ENCODE measurements at places on chromosomes 5 and 9. TPM values are rescaled to one million over a fixed set of nuclear protein-coding genes. Genes with fewer than 3 reads are reported as not detected.

ACTBL2 gene
- 0.12 TPM for total RNA-seq

PCDHB15 gene
- total RNA-seq: 5.3 TPM

PCDHGA7 gene
- 6.1 TPM for total RNA-seq

MEF2C gene
- total RNA-seq: 36.1 TPM

FYB1 gene
- 1.8 TPM for total RNA-seq

LCN9 gene
- not detected for total RNA-seq

RANBP3L gene
- total RNA-seq: 1.7 TPM

CATSPER3 gene
- 0.44 TPM for total RNA-seq

OBP2B gene
- total RNA-seq: not detected

GFI1B gene
- 0.35 TPM for total RNA-seq

DNA sequence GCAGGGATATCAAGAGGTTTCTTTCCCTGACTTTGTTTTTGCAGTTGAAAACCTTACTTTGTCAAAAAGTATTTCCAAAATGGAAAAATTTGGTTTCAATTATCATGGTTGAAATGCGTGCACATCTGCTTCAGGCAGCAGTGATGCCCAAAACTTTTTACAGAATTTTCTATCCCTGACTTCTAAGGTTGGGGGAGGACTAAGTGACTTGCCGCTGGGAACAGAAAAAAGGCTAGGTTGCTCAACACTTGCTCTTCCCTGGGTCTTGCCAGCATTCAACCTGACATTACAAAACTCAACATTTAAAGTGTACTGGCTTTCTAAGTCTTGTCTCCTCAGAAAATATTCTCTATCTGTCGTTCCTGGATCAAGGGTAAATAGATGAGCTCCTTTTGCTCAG lies 4.7 kb downstream of the KLHL3 start:
- no peak for DNase-seq
- no peak overlapping the region for H3K4me3 ChIP-seq
- no peaks in the 10 kb centered on the region for H3K4me1 ChIP-seq
- no peaks in the 10 kb centered on the region for H3K36me3 ChIP-seq

GRCh38 chr5:110321117-110321516 lies 405.4 kb downstream of the TMEM232 start:
- no peak overlapping the region for H3K27ac ChIP-seq
- no peak for DNase-seq
- no peak overlapping the region for H3K4me3 ChIP-seq
- no peaks in the 10 kb centered on the region for H3K27me3 ChIP-seq
- H3K4me1 ChIP-seq: no peaks in the 10 kb centered on the region

GRCh38 chr5:128949847-128950546 lies 15.3 kb upstream of the SLC27A6 start:
- H3K4me1 ChIP-seq: no peaks in the 10 kb centered on the region
- H3K4me3 ChIP-seq: no peak overlapping the region
- no peaks in the 10 kb centered on the region for H3K36me3 ChIP-seq
- no peak for DNase-seq

- no peak for DNase-seq
- H3K27me3 ChIP-seq: no peaks in the 10 kb centered on the region
- no peak overlapping the region for H3K4me3 ChIP-seq
- no peaks in the 10 kb centered on the region for H3K36me3 ChIP-seq
- H3K4me1 ChIP-seq: no peaks in the 10 kb centered on the region
These were observed 31.2 kb downstream of the BNIP1 start for GRCh38 chr5:173175523-173175922.

GRCh38 chr5:15002173-15002572 lies 130.6 kb upstream of the ANKH start:
- H3K27me3 ChIP-seq: no peaks in the 10 kb centered on the region
- no peaks in the 10 kb centered on the region for H3K4me1 ChIP-seq
- H3K27ac ChIP-seq: no peak overlapping the region
- H3K4me3 ChIP-seq: no peak overlapping the region
- H3K36me3 ChIP-seq: no peaks in the 10 kb centered on the region

- no peaks in the 10 kb centered on the region for H3K36me3 ChIP-seq
- H3K27ac ChIP-seq: no peak overlapping the region
- no peaks in the 10 kb centered on the region for H3K27me3 ChIP-seq
- no peak overlapping the region for H3K4me3 ChIP-seq
These were observed 68.3 kb downstream of the SHB start for GRCh38 chr9:38000735-38001134.

GRCh38 chr5:135465391-135466122 lies 13.4 kb upstream of the TIFAB start:
- DNase-seq: no peak
- H3K27me3 ChIP-seq: no peaks in the 10 kb centered on the region
- H3K4me3 ChIP-seq: no peak overlapping the region
- no peak overlapping the region for H3K27ac ChIP-seq
- H3K36me3 ChIP-seq: no peaks in the 10 kb centered on the region

- DNase-seq: no peak
- no peaks in the 10 kb centered on the region for H3K27me3 ChIP-seq
- no peak overlapping the region for H3K27ac ChIP-seq
- H3K4me3 ChIP-seq: no peak overlapping the region
- H3K4me1 ChIP-seq: peaks cover 31% of the 10 kb centered on the region
These were observed 1.8 kb downstream of the RNF130 start for GRCh38 chr5:180069589-180070247.

- H3K27ac ChIP-seq: no peak overlapping the region
- DNase-seq: no peak
- no peaks in the 10 kb centered on the region for H3K36me3 ChIP-seq
- no peaks in the 10 kb centered on the region for H3K27me3 ChIP-seq
These were observed 320.1 kb downstream of the AGTPBP1 start for GRCh38 chr9:85421641-85422040.

GRCh38 chr9:90789862-90790261 lies 11.8 kb upstream of the SYK start:
- H3K27me3 ChIP-seq: no peaks in the 10 kb centered on the region
- no peak for DNase-seq
- H3K36me3 ChIP-seq: no peaks in the 10 kb centered on the region
- H3K4me3 ChIP-seq: no peak overlapping the region

GRCh38 chr5:144473650-144474049 lies 303.0 kb downstream of the KCTD16 start:
- DNase-seq: no peak
- H3K27ac ChIP-seq: no peak overlapping the region
- H3K4me1 ChIP-seq: no peaks in the 10 kb centered on the region
- H3K27me3 ChIP-seq: no peaks in the 10 kb centered on the region

DNA sequence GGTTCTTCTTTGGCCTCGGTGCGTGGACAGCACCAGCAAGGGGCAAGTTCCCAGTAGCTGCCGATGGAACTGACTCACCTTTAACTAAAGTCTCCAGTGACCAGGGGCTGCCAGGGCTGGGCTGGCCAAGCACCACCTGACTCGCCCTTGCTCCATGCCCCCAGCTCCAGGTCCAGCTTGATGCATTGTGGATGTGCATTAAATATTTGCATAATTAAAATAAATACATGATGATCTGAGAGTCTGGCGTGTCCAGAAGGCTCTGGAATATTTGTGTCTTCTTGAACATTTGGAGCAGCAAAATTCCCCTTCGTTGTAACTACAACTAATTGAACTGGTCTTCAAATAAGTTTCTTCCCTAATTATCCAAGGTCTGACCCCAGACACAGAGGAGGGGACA lies 9.5 kb upstream of the PRDM12 start:
- no peaks in the 10 kb centered on the region for H3K36me3 ChIP-seq
- no peak for DNase-seq
- H3K4me1 ChIP-seq: no peaks in the 10 kb centered on the region
- H3K27me3 ChIP-seq: peaks cover 6% of the 10 kb centered on the region
- H3K27ac ChIP-seq: no peak overlapping the region

DNA sequence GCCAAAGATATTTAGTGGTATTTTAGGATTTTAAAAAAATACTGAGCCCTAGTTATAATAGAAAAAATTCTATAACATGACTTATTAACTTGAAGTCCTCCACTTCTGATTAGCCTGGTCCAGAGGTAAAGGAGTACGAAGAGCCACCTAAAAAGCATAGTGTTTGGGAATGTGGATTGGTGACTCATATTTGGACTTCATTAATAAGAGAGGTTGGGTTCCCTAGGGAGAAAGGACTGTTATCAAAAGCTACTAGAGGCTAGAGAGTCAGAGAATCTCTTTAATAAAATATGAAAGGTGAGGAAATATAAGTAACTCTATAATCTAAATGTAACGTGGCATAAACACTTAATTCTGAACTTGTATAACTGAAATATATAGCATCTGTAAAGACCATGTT lies 180.7 kb upstream of the TARS1 start:
- no peaks in the 10 kb centered on the region for H3K27me3 ChIP-seq
- no peak overlapping the region for H3K27ac ChIP-seq
- H3K36me3 ChIP-seq: no peaks in the 10 kb centered on the region
- DNase-seq: no peak
- no peak overlapping the region for H3K4me3 ChIP-seq
- H3K4me1 ChIP-seq: no peaks in the 10 kb centered on the region

DNA sequence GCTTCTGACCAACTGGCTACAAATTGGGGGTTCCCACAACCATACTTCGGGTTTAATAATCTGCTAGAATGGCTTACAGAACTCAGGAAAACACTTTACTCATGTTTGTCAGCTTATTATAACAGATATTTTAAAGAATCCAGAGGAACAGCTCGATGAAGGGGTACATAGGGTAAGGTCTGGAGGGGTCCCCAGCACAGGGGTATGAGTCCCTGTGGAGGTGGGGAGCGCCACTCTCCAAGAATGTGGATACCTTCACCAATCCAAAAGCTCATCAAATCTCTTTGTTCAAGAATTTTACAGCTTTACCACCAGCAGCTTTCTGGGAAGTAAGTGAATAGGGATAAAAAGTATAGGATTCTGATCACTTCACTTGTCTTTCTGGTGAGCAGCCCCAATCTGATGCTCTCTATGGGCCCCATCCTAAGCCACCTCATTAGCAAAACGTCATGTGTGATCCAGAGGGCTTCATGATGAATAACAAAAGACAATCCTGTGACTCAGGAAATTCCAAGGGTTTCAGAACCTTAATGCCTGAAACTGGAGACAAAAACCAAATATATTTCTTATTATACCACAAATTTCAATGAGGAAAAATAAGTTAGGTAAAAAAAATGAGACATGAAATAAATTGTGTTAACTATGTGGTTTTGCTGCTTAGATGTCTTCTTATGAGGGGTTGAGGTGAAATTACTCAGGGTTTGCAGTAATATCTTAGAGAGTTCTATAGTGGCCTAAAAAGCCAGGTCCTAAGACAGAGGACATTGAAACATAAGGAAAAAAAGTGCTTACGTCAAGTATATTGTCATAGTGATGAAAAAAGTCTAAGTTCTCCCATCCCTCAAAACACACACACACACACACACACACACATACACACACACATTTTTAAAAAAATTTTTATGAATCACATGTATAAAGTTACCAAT lies 290.5 kb downstream of the ANXA1 start:
- no peak overlapping the region for H3K4me3 ChIP-seq
- H3K4me1 ChIP-seq: no peaks in the 10 kb centered on the region

DNA sequence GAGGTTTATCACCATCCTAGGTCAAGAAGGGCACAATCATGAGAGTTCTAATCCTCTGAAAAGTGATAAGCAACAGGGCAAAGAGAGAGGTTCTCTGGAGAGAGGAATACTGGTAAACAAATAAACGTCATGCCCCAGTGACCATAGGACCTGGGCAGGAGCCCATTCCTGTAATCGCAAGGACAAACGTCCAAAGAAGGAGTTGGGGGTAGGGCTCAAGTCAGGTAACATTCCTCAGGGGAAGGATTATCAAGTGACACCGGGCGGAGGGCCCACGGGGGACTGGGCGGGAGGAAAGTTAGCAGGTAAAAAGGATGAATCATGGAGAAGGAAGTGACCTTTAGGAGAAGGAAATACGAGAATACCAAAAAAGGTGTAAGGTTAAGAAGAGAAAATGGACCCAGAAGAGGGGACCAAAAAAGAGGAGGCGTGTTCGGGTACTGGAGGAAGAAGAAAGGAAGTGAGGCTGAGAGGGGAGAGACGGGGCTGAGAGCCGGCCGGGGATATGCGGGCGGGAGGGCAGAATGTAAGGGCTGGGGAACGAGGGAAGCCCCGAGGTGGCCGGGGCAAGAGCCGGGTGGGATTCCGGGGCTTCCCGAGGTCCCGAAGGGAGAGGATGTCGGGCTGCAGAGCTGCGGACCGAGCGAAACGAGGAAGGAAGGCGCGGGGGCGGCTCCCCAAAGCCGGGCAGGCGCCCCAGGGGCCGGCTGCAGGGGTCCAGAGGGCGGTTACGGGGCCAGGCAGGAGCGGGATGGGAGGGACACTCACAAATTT lies 583 bp downstream of the DIAPH1 start:
- peaks cover 32% of the 10 kb centered on the region for H3K4me1 ChIP-seq
- H3K4me3 ChIP-seq: peak overlapping the region; percentile 87
- peak overlapping the region; percentile 97 for H3K27ac ChIP-seq
- peaks cover 29% of the 10 kb centered on the region for H3K36me3 ChIP-seq

DNA sequence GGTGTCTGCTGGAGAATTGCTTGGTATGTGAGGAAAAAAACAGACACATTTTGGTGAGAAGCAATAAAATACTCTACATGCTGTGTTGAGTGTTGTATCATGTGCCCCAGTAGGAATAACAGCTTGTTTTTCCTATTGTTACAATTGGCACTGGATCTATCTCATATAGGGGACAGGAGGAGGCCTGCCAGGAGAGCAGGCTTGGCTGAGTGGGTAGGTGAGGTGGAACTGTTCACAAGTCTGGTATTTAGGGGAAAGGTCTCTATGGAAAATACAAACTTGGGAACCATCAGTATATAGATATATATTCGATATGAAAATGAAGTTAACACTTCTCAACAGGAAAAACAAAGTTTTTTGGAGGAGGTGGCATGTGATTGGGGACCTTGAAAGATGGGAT lies 9.5 kb upstream of the SH3TC2 start:
- DNase-seq: no peak
- H3K4me3 ChIP-seq: no peak overlapping the region
- no peak overlapping the region for H3K27ac ChIP-seq

GRCh38 chr9:131001021-131001420 lies 8.0 kb upstream of the LAMC3 start:
- H3K4me1 ChIP-seq: no peaks in the 10 kb centered on the region
- H3K36me3 ChIP-seq: no peaks in the 10 kb centered on the region
- H3K4me3 ChIP-seq: no peak overlapping the region
- no peak for DNase-seq
- H3K27me3 ChIP-seq: no peaks in the 10 kb centered on the region
- H3K27ac ChIP-seq: no peak overlapping the region

GRCh38 chr5:192691-192969 lies 1.3 kb downstream of the LRRC14B start:
- H3K4me1 ChIP-seq: peaks cover 55% of the 10 kb centered on the region
- peak overlapping the region; percentile 93 for H3K27ac ChIP-seq
- DNase-seq: no peak

DNA sequence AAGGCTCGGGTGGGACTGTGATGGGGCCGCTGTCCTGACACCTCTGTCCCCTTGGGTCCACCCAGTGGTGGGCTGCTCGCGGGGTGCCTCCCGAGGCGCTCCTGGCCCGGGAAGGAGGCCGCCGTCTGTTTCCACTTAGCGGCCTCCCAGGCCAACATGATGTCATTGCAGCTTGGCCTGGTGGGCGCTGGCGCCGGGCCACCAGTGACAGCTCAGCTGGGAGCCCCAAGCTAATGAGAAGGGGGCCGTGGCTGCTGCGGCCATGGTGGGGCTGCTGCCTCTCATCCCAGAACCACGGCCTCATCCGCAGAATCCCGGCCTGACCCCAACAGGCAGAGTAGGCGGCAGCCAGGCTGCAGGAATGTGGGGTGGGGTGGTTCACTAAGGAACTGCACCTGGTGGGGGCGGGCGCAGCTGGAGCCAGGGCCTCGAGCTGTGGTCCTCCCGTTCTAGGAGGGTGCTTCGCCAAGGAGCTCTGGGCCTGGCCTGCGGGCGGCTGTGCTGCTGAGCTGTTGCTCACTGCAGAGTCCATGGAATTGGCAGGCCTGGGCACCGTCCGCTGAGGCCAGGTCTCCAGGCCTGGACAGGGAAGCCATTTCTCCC lies 123.5 kb upstream of the COL5A1 start:
- H3K27me3 ChIP-seq: no peaks in the 10 kb centered on the region
- H3K4me1 ChIP-seq: no peaks in the 10 kb centered on the region
- no peaks in the 10 kb centered on the region for H3K36me3 ChIP-seq
- no peak overlapping the region for H3K4me3 ChIP-seq
- DNase-seq: no peak
- peak overlapping the region; percentile 5 for H3K27ac ChIP-seq
